Ascending aorta (tissue), 2 donors: ENCODE measurements at places on chromosomes 16 and 17.

DNA sequence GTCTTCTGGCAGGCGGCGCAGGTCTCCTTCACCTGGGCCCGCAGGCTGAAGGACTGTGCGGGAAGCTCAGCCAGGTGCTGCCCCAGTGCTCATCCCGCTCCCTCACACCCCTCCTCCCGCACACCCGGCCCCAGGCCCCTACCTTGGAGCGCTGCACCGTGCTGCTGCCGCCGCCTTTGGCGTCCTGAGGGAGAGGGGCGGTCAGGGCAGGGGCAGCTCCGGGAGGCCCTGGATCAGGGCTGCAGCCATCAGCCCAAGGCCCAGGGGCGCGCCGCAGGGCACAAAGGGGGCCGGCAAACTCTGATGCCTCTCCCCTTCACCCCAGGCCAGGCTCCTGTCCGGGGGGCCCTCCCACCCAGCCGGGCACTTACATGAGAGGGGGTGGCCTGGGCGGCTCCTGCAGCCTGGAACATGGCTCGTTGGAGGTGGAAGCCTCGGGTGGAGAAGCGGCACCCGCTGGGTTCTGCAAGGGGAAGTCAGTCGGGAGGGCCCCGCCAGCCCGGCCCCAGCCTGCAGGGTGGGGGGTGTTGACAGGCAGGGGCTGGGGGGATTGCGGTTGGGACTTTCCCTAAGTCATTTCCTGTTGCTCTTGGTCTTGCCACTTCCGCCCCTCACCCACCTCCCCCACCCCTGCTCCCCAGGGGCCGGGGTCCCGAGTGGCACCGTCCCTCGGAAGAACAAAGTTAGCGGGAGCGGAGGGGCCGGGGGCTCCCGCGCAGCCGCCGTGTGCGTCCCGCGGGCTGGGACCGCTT lies 863 bp downstream of the LIMD2 start:
- DNase-seq = peak; percentile 79
- peaks cover 19% of the 10 kb centered on the region for H3K36me3 ChIP-seq
- H3K27me3 ChIP-seq = no peaks in the 10 kb centered on the region
- H3K4me1 ChIP-seq = peaks cover 6% of the 10 kb centered on the region
- H3K27ac ChIP-seq = peak overlapping the region; percentile 80

DNA sequence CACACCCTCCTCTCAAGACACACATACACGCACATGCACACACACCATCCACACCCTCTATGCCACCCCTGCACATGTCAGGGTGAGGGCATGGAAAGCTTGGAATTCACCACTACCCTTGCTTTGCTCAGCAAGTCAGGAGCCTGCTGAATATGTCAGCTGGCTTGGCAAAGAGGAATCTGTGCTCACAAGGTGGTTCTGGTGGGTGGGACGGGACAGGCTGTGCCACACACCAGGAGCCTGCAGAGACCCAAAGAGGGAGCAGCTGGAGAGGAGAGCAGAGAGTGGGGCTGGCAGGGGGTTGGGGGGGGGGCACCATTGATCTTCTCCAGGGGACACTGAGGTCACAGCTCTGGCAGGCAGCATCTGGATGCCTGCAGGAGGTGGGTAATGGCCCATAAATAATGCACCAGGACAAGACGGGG lies 48.7 kb upstream of the NDRG4 start:
- no peak for DNase-seq
- H3K4me1 ChIP-seq = no peaks in the 10 kb centered on the region
- no peak overlapping the region for H3K4me3 ChIP-seq
- no peaks in the 10 kb centered on the region for H3K27me3 ChIP-seq

DNA sequence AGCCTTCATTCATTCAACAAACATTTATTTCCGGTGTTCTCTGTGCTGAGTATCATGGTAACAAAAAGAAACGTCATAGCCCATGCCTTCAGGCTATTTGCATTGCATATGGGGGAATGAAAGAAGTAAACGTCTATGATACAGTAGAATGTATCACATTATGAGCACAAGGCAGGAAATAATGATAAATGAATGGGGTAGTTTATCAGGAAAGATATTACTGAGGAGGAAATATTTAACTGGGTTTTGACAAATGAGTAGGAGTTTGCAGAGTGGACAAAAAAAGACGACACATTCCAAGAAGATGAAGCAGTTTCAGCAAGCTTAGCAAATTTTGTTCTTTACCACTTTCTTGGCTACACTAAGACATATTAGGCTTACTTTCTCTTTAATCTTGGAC lies 1.3 kb upstream of the KRTAP4-7 start:
- DNase-seq = no peak
- no peak overlapping the region for H3K4me3 ChIP-seq
- no peaks in the 10 kb centered on the region for H3K36me3 ChIP-seq
- H3K27ac ChIP-seq = no peak overlapping the region
- no peaks in the 10 kb centered on the region for H3K27me3 ChIP-seq
- no peaks in the 10 kb centered on the region for H3K4me1 ChIP-seq

GRCh38 chr16:83974475-83974874 lies 6.4 kb downstream of the NECAB2 start:
- no peaks in the 10 kb centered on the region for H3K36me3 ChIP-seq
- no peak for DNase-seq
- no peak overlapping the region for H3K27ac ChIP-seq
- H3K4me1 ChIP-seq = no peaks in the 10 kb centered on the region
- H3K27me3 ChIP-seq = no peaks in the 10 kb centered on the region
- no peak overlapping the region for H3K4me3 ChIP-seq

GRCh38 chr16:9091867-9092281 lies 430 bp downstream of the HAPSTR1 start:
- peaks cover 32% of the 10 kb centered on the region for H3K4me1 ChIP-seq
- DNase-seq = peak; percentile 71
- H3K27ac ChIP-seq = peak overlapping the region; percentile 96

DNA sequence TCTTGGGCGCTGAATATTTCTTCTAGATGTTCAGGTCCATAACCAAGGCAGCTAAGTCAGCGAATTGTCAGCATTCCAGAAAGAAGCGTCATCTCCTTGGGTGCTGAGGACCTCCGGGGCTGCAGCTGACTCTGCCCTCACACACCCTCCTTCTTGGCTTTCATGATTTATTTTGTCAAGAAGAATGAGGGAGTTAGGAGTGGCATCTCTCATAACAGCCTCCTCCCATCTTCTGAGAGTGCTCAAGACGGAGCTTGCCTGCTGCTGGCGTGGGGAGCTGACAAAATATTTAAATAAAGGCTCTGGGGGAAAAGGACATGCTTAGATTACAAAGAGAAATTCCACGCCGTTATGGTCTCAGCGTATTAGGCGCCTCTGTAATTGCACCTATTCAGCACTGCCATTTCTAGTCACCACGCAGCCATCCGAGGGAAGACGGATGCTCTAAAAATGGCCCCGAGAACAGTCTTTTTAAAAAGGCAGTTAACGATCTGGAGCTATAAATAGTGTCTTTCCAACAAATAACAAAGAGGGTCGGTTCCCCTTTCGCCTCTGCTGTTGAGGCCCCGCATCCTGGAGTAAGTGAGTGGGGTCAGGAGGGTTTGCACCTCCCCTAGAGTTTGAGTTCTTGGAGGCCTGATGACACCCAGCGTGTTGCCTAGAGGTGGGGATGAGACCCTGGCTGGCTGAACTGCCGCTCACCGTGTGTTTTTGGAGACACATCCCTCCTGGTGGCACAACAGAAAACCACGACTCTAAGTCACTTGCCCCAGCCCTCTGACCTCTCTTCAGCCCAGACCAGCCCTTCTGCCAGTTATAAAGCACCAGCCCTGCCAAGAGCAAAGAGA lies 187.0 kb downstream of the CCDC182 start:
- H3K4me3 ChIP-seq = peak overlapping the region; percentile 30
- no peak for DNase-seq
- H3K27ac ChIP-seq = peak overlapping the region; percentile 26
- H3K27me3 ChIP-seq = no peaks in the 10 kb centered on the region
- no peaks in the 10 kb centered on the region for H3K4me1 ChIP-seq
- no peaks in the 10 kb centered on the region for H3K36me3 ChIP-seq

- DNase-seq = no peak
- H3K4me3 ChIP-seq = peak overlapping the region; percentile 5
- no peaks in the 10 kb centered on the region for H3K27me3 ChIP-seq
Observed at GRCh38 chr17:73998653-73999645, 204.5 kb upstream of the RPL38 start.

DNA sequence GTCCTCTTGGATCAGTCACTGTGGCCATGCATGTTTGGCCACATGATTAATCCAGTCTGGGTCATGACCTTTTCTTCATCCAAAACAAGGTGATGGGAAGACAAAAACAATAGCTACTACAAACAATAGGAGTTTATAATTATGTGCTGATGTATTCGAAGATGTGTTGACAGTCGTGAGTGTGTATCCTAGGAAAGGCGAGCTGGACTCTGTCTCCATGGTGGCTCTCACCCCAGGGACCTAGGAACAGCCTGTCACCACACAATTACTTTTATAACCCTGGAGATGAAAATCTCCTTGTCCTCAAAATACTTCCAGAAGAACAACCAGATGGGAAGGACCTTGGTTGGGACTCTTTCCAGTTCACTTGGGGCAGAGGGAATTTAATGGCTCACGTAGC lies 9.8 kb upstream of the PLK1 start:
- H3K4me3 ChIP-seq = no peak overlapping the region
- DNase-seq = no peak
- H3K36me3 ChIP-seq = peaks cover 81% of the 10 kb centered on the region
- no peak overlapping the region for H3K27ac ChIP-seq
- no peaks in the 10 kb centered on the region for H3K27me3 ChIP-seq

- H3K4me1 ChIP-seq = peaks cover 18% of the 10 kb centered on the region
- peak overlapping the region; percentile 84 for H3K27ac ChIP-seq
- H3K4me3 ChIP-seq = peak overlapping the region; percentile 87
- H3K36me3 ChIP-seq = no peaks in the 10 kb centered on the region
- H3K27me3 ChIP-seq = no peaks in the 10 kb centered on the region
Observed at GRCh38 chr16:11916524-11917285, 949 bp upstream of the GSPT1 start.

DNA sequence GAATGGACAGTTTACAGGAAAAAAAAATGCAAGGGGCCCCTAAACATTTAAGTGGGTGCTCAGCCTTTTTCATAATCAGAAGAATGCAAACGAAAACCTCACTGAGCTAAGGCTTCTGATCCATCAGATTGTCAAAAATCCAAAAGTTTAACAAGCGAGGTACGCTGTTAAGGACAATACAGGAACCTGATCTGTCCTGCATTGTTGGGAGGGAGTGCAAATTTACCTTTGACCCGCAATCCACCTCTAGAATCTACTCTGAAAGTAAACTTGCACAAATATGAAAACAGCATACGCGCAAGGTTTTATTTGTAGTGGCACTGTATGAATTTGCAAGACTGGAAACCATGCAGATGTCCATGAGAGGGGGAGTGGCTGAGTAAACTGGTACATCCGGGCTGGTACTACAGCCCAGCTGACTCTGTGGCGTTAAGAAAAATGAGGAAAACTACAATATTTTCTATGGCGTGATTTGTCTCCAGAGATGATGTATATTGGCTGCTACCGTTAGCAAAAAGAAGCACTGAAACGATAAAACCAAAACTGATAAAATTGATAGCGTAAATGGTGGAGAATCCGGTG lies 28.8 kb upstream of the ST6GALNAC1 start:
- H3K4me3 ChIP-seq = peak overlapping the region; percentile 66
- H3K4me1 ChIP-seq = no peaks in the 10 kb centered on the region
- peaks cover 16% of the 10 kb centered on the region for H3K36me3 ChIP-seq
- no peak for DNase-seq
- peak overlapping the region; percentile 77 for H3K27ac ChIP-seq
